G401 (cell line): ENCODE measurements at places on chromosomes 6 and 20.

GRCh38 chr6:82910820-82911219 lies 154.8 kb downstream of the UBE3D start:
- DNase-seq = no peak

GRCh38 chr20:3932277-3932676 lies 43.1 kb downstream of the PANK2 start:
- DNase-seq = peak; percentile 89

GRCh38 chr6:106060167-106060566 lies 26.0 kb upstream of the PRDM1 start:
- no peak for DNase-seq

- DNase-seq = no peak
These were observed 179.5 kb downstream of the SYNDIG1 start for GRCh38 chr20:24648919-24649318.

DNA sequence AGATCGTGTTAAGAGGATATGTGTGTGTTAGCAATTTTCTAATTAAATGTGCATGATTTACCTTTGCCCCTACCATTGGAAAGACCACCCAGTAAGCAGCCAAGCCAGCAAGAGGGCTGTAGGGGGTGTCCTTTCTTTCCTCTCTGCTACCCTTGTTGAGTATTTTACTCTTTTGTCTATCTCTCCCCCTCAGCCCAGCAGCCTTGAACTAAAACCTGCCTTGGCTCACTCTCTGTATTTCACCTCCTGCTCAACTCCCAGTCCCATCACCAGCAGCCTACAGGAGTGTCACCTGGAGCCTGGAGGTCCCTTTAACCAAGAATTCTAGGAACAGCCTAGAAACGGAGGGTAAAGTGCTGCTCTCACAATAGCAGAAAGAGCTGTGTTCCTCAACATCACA lies 81.0 kb downstream of the HIVEP2 start:
- no peak for DNase-seq

GRCh38 chr6:131258010-131258652 lies 122.9 kb downstream of the AKAP7 start:
- no peak for DNase-seq

- no peak for DNase-seq
These were observed 92.0 kb downstream of the CD40 start for GRCh38 chr20:46209930-46210671.

- no peak for DNase-seq
These were observed 130.0 kb downstream of the AGPAT4 start for GRCh38 chr6:161143663-161144430.

GRCh38 chr6:43035495-43036194 lies 14.2 kb downstream of the RRP36 start:
- no peak for DNase-seq

DNA sequence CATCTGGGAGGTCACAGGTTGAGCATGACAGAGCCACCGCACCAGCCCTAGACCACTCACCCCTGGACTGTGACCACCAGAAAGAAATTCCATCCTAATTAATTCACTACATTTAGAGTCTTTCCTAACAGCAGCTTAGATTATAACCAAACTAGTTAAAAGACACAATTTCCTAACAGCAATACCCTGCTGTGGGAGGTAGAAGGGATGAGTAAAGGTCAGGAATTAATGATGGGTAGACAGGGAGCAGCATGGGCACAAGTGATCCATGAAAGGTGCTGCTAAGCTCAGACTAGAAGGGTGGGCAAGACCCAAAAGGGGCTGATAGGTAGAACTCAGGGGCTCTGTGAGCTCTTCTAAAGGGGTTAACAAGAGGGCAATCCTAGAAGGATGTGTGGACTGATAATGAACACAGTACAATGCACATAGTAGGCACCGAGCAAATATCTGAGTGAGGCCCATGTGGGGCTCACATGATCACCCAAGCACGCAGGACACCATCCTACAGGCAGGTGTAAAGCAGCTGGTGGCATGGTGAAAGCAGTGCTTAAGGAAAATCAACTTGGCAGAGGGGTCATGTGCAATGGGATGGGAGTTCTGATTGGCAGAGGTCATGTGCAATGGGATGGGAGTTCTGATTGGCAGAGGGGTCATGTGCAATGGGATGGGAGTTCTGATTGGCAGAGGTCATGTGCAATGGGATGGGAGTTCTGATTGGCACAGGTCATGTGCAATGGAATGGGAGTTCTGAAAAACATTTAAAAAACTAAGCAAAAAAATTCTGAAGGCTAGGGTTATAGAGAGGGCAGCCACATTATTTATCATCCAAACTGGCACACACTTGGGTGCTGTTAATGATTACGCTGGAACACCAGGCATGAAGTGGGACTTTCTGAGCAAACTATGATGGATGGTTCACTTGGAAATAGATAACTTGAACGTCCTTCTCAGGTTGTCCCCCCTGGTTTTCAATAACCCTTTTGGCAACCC lies 188.2 kb upstream of the FOXQ1 start:
- DNase-seq = no peak

DNA sequence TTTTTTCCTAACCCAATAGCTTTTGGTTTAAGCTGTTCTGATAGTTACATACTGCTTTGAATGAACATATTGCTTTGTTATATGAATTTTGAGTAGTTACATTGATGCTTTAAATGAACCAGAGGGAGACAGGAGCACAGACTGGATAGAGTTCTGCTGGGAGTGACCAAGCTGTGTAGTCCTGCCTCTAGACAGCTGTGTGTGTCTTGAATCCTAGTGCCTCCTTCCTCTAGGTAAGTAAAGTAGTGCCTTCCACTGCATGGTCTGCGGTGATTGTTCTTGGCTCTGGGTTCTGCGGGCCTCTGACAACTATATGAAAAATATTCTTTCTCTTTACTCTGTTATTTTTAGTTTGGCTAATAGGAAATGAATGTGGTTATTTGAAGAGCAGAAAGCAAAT lies 46.0 kb upstream of the ADGRG6 start:
- DNase-seq = no peak

- no peak for DNase-seq
These were observed 222.1 kb upstream of the SULF2 start for GRCh38 chr20:48007351-48007750.

- no peak for DNase-seq
These were observed 199.0 kb downstream of the DLL1 start for GRCh38 chr6:170091639-170092579.

- peak; percentile 97 for DNase-seq
These were observed at the start of gene ACSS2 for GRCh38 chr20:34876406-34877282. Gene ACSS2 (plus strand): TSS chr20:34876612. CDS start chr20:34876646, 34 bp downstream.

- no peak for DNase-seq
These were observed 44.1 kb upstream of the FNDC1 start for GRCh38 chr6:159125014-159125609.

- DNase-seq = no peak
These were observed 532.3 kb downstream of the MAFB start for GRCh38 chr20:40156600-40157317.

- peak; percentile 8 for DNase-seq
These were observed 64.7 kb upstream of the RPS6KA2 start for GRCh38 chr6:166691746-166692145.
